Activated CD4-positive, alpha-beta T cell treated with anti-CD3 and anti-CD28 coated beads, Interleukin-2, amount 10 ng/mL, durations not matched to agents 24 days and 14 days (primary cell): ENCODE measurements at places on chromosomes 16 and 17.

DNA sequence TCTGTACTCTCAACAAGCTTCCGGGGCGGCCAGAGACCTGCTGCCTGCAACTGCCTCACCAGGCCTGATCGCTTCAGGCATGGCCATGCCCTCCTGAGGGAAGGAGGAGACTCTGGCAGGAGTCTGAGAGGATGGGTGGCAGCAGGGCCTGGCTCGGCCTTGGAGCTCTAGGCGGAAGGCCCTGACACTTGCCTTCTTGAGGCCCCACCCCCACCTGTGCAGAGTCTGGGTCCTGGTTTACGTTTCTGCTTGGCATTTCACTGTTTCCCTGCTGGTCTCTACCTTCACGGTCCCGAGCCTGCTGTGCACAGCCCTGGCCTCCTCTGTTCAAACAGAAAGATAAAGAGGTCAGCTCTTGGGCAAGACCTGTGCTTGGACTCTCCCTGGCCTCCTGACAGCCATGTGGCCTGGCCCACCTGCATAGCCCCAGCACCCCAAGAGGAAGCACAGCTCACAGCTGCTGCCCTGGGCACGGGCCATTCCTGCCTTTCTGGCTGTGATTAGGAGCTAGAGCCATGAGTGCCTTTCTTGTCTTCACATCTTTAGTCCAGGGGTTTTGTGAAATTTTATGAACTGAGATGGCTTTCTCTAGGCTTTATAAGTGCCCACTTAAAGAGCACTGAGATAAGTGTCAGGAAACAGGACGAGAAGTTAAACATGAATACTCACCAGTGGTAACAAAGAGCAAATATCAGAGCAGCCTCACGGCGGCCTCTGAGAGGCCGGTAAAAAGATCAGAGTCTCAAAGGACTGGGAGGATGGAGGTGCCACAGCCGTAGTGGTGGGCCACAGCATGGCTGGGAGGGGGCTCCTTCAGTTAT lies 25.6 kb upstream of the MTSS2 start:
- no peak overlapping the region for H3K27ac ChIP-seq
- H3K27me3 ChIP-seq = no peaks in the 10 kb centered on the region
- H3K4me3 ChIP-seq = no peak overlapping the region
- H3K4me1 ChIP-seq = peaks cover 2% of the 10 kb centered on the region
- H3K36me3 ChIP-seq = no peaks in the 10 kb centered on the region
- DNase-seq = no peak

DNA sequence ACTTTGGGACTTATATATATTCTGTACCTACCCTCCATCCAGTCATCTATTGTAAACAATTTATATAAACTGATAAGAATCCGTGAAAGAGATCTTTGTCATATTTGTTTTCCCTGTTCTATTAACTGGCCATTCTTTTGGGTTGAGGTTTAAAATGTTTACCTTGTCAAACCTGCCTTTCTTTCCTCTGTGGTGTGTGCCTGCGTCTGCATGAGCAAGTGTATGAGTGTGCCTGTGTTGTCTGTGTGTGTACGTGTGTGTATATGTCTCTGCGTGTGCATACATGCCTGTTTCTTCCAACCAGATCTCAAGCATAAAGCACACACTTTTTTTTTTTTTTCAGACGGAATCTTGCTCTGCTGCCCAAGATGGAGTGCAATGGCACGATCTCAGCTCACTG lies 201.5 kb downstream of the C16orf95 start:
- H3K4me3 ChIP-seq = no peak overlapping the region
- peaks cover 16% of the 10 kb centered on the region for H3K27me3 ChIP-seq
- no peak for DNase-seq
- no peaks in the 10 kb centered on the region for H3K36me3 ChIP-seq
- H3K4me1 ChIP-seq = no peaks in the 10 kb centered on the region

- no peaks in the 10 kb centered on the region for H3K27me3 ChIP-seq
- no peak overlapping the region for H3K27ac ChIP-seq
- no peak overlapping the region for H3K4me3 ChIP-seq
- peaks cover 8% of the 10 kb centered on the region for H3K4me1 ChIP-seq
- DNase-seq = no peak
Observed at GRCh38 chr16:70481929-70482536, 27.6 kb downstream of the FCSK start.

- peaks cover 2% of the 10 kb centered on the region for H3K36me3 ChIP-seq
- peaks cover 47% of the 10 kb centered on the region for H3K27me3 ChIP-seq
- H3K4me3 ChIP-seq = no peak overlapping the region
Observed at GRCh38 chr16:49860593-49860992, 4.7 kb upstream of the ZNF423 start.

- H3K4me3 ChIP-seq = no peak overlapping the region
- no peak overlapping the region for H3K27ac ChIP-seq
- H3K27me3 ChIP-seq = peaks cover 13% of the 10 kb centered on the region
Observed at GRCh38 chr17:56966338-56966737, 5.5 kb upstream of the COIL start.

DNA sequence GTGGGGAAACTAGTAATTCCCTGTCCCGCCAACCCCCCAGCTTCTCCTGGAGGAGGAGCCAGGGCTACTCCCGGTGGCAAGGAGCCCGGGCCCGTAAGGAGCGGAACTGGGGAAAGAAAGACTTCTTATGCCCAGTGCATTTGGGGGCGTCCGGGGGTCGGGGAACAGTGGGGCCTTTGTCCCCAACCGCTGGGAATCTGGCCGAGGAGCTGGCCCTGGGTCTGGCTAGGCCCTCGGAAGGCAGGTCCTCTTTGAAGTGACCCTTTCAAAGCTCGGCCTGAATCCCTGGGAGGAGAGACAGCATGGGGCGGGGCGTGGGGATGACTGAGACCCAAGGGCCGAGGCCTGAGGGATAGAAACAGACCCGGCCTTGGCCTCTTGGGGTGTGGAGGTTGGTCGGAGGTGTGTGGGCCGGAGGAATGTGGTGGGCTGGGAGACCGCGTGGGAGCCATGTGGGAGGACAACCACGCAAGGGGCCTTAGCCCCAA lies 6.0 kb downstream of the ARHGAP23 start:
- H3K27ac ChIP-seq = no peak overlapping the region
- H3K27me3 ChIP-seq = peaks cover 16% of the 10 kb centered on the region
- no peak overlapping the region for H3K4me3 ChIP-seq
- no peaks in the 10 kb centered on the region for H3K36me3 ChIP-seq
- peaks cover 3% of the 10 kb centered on the region for H3K4me1 ChIP-seq

- H3K27me3 ChIP-seq = no peaks in the 10 kb centered on the region
- peaks cover 10% of the 10 kb centered on the region for H3K36me3 ChIP-seq
Observed at GRCh38 chr17:82126556-82127314, 28.7 kb upstream of the FASN start.

DNA sequence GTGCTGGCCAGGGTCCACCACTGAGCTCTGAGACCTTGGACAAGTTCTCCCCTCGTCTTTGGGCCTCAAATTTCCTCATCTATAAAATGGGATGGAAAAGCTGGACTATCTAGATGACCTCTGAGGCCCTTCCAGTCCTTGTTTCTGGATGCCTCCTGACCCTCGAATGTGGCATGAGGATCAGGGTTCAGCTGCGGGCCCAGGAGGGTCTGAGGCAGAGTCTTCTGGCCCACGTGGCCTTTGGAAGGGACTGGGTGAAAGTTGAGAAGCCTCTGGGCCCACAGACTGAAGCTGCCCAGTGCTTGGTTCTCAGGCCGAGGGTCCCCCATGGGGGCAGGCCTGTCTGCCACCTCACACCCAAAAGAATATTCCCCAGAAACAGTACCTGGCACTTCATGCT lies 16.9 kb upstream of the MRPS23 start:
- H3K36me3 ChIP-seq = no peaks in the 10 kb centered on the region
- peaks cover 9% of the 10 kb centered on the region for H3K4me1 ChIP-seq
- no peak overlapping the region for H3K27ac ChIP-seq
- no peak overlapping the region for H3K4me3 ChIP-seq
- H3K27me3 ChIP-seq = peaks cover 30% of the 10 kb centered on the region

DNA sequence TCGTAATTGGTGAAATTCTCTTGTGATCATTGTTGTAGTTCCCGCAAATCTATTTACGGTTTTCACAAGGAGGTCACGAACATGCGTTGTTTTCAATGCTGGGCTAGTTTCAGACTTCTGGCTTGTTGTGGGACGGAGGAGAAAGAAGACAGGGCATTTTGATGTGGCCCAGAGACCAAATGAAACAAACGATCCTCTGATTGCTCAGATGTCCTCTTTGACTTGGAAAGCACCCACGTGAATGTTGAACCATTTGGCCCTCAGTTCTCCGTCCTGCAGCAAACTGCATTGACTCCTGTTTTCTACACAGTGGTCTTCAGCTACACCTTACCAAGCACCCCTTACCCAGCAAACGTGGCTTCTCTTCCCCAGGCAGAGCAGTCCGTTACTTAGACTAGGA lies 391.0 kb downstream of the WWOX start:
- H3K4me3 ChIP-seq = no peak overlapping the region
- H3K27ac ChIP-seq = no peak overlapping the region
- DNase-seq = no peak
- H3K36me3 ChIP-seq = no peaks in the 10 kb centered on the region
- no peaks in the 10 kb centered on the region for H3K4me1 ChIP-seq

DNA sequence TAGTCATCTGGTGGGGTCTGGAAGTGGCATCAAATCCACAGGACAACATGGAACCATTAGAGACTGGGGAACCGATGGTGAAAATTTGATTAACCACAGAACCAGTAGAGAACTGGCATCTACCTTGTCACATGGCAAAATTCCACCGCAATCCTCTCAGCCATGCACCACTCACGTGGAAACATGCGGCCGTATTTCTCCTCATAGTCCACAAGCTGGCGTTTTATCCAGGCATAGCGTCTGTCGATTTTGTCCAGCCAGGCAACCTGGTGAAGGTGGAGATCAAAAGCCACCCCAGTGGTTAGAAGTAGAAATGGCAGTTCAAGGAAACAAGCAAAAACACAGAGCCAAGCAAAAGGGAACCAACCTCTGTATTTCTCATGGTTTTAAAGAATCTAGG lies 87.6 kb downstream of the VPS53 start:
- no peak overlapping the region for H3K27ac ChIP-seq
- DNase-seq = no peak
- H3K4me3 ChIP-seq = no peak overlapping the region
- no peaks in the 10 kb centered on the region for H3K27me3 ChIP-seq
- H3K4me1 ChIP-seq = peaks cover 15% of the 10 kb centered on the region

DNA sequence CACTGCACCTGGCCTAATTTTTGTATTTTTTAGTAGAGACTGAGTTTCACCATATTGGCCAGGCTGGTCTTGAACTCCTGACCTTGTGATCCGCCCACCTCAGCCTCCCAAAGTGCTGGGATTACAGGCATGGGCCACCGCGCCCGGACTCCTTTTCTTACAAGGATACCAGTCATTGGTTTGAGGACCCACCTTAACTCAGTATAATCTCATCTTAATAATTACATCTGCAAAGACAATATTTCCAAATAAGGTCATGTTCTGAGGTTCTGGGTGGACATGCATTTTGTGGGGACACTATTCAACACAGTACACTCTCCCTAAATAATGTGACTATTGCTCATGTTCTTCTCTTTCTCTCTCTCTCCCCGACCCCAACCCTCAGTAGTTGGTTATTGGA lies 63.7 kb downstream of the ERCC4 start:
- no peaks in the 10 kb centered on the region for H3K4me1 ChIP-seq
- H3K36me3 ChIP-seq = no peaks in the 10 kb centered on the region
- no peaks in the 10 kb centered on the region for H3K27me3 ChIP-seq
- no peak overlapping the region for H3K27ac ChIP-seq

DNA sequence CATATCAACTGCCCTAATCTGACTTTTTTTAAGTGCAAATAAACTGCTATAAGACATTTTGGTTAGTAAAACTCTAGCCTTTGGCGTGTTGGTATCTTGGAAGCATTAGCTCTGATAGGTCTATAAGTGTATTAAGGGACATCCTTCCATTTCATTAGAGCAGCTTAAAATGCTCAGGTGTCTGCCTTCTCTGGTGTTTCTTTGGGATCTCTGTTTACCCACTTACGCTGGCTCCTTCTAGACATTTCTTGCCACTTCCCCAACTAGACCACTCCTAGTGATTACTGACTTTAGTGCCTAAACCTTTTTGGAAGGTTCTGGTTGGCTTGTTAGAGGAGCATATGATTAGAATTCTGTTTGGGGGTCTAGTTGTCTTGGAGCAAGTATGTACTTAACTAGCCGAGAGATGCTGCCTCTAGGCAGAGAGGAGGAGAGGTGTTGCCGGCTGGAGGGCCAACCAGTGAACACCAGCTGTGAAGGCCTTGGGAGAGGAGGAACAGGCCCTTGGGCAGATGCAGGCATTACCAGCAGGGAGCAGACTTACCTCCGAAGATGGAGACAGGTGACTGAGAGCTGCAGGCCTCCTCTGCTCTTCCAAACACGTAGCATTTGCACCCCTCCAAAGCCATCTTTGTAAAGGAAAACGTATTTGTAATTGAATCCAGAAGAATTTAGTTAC lies 15.2 kb upstream of the CLEC18C start:
- no peaks in the 10 kb centered on the region for H3K27me3 ChIP-seq
- no peak overlapping the region for H3K4me3 ChIP-seq
- no peak overlapping the region for H3K27ac ChIP-seq
- H3K4me1 ChIP-seq = peaks cover 2% of the 10 kb centered on the region

DNA sequence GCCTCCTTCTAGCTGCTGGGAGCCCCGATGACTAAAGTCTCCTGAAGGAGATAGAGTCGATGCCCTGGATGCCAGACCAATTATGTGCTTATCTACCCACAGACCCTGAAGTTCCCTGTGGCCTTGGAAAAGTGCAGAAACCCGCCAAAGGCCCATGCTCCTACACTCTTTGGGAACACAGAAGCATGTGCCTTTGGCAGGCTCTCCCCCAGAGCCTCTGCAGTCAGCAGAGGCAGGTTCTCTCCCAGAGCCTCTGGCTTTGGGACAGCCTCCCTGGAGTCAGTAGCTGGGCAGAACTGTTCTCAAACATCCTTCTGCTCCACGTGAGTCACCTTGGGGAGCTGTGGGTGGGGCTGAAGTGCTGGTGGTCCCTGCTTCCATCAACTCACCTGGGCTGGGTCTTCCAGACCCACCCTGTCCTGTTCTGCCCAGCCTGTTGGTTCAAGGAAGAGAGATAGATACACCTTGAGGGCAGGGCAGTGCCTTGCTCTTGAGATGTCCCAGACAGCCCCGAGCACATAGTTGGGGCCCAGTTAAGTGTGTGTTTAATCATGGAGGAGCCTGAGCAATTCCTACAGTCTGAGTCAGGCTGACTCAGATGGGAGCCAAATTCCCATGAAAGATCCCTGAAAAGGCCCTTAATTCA lies 3.2 kb upstream of the CDK5RAP3 start:
- H3K27me3 ChIP-seq = no peaks in the 10 kb centered on the region
- DNase-seq = no peak
- peaks cover 17% of the 10 kb centered on the region for H3K4me1 ChIP-seq
- no peak overlapping the region for H3K27ac ChIP-seq
- H3K36me3 ChIP-seq = no peaks in the 10 kb centered on the region

- H3K4me3 ChIP-seq = peak overlapping the region; percentile 54
- H3K27me3 ChIP-seq = no peaks in the 10 kb centered on the region
- peak; percentile 69 for DNase-seq
- peaks cover 17% of the 10 kb centered on the region for H3K4me1 ChIP-seq
- peaks cover 65% of the 10 kb centered on the region for H3K36me3 ChIP-seq
Observed at GRCh38 chr17:31877911-31878702, 19.1 kb upstream of the COPRS start.
